Activated CD4-positive, alpha-beta T cell treated with anti-CD3 and anti-CD28 coated beads, Interleukin-2, amount 50 U/mL, for 1 hour (primary cell): ENCODE measurements at places on chromosomes 4 and X.
A peak's percentile ranks its signal among the peaks of the same experiment; 100 is the strongest.

DNA sequence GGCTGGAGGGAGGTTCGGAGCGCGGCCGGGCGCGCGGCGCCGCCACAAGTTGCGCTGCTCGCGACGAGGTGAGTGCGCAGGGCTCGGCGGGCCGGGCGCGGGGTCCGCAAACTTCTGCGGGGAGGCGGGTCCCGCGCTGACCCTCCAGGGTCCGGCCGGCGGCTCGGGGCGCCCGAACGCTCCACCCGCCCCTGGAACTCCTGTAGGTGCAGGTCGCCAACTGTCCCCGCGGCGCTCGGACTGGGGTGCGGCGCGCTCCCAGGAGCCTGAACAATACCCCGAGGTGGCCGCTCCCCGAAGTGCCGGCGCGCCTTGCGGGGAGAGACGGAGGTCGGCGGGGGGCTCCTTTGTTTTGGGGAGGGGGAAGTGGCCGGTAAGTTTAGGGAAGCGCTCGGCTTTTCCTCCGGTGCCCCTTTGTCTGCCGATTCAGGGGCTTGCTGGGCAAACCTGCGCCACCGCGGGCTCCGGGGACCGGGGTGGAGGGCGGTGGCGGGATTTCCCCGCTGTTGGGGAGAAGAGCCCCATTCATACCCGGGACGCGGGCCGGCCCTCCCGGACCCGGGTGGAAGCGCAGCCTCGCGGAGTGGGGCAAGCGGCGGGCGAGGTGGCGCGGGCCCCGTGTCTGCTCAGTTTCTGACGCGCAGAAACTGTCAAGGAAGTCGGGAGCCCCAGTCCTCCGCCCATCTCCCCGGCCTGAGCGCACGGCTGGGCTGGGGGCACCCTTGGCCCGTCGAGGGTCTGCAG, 694 bp downstream of the TBL1X start:
- DNase-seq = peak; percentile 30

- DNase-seq = no peak
These were observed 170.1 kb upstream of the ATOH1 start for GRCh38 chr4:93658443-93658842.

DNA sequence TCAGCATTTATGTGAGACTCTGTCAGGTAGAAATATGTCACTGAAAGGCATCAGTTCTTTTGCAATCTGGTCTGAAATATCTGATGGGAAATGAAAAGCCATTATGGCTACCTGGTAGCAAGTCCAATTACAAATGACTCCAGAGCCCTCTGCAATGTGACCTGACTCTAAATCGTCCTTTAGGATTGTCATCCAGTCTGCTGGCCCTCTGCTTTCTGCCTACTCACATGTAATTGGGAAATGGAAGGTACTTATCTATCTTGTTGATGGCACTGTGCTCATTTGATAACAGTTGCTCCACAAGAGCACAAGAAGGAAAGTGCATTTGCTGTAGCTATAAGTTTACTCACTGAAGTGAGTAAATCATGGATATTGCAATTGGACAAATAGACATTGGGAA, 799.8 kb downstream of the RAPGEF2 start:
- no peak for DNase-seq

- DNase-seq = no peak
These were observed 127.0 kb upstream of the GATB start for GRCh38 chr4:151887816-151888180.

DNA sequence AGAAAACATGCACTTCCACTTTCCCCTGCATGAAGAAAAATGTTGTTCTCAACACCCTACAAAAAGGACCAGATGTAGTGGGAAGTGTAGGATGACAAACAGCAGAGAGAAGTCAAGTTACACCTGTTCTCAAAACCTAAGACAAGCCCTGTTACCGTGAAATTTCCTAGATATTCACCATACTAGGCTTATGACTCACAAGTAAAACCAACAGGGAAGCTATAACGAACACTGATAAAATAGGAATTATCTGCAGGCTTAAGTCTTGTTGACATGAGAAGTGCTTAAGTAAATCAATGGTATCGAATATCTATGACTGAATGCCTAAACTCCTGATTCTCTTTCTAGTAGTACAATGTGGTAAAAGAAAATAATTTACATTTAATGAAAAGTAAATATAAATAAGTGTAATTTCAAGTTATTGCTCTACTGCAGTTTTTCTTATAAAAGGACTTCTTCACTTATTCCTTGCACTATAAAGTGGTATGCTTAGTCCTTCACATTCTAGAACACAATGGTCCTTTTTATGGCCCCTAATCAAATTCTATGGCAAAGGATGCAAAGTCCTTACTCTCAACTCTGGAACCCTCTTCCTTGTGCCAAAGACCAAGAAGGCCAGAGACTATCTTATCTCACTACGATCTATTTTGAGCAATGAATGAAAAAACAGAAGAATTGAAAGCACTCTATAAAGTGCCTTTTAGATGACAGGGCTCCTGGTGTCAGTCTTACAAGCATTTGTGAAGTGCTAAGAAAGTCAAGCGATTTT, 19.6 kb downstream of the AP1S2 start:
- no peak for DNase-seq

DNA sequence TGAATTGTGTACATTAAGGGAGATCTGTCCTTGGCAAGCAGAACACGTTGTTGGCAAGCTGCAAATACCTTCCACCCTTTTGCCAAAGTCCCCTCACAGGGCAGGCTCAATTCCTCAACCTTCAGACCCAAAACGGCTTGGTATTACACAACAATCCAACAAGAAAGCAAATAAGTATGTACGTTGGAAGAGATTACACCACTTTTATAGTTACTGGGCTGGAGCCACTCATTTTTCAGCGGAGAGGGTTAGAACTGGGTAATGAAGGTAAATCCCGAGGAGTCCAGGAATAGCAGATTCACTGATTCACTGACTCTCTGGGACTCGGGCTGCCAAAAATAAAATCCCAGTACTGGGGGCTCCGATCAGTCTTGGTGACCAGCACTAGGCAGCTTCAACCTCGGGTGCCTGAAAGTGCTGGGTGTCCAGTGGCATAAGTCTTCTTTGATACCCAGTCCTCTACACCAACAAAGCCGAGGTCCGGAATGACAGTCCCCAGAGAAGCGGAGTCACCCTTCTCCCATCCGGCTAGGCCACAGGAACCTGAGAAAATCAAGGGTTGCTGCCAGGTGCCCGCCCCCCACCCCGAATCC, 587 bp downstream of the TIMM8A start:
- DNase-seq = no peak

- no peak for DNase-seq
These were observed 8.3 kb upstream of the CCNI start for GRCh38 chr4:77084019-77084639.

GRCh38 chr4:38092701-38093100, 132.5 kb downstream of the PTTG2 start:
- DNase-seq = no peak

GRCh38 chrX:23013366-23013765, 13.6 kb downstream of the DDX53 start:
- DNase-seq = no peak

DNA sequence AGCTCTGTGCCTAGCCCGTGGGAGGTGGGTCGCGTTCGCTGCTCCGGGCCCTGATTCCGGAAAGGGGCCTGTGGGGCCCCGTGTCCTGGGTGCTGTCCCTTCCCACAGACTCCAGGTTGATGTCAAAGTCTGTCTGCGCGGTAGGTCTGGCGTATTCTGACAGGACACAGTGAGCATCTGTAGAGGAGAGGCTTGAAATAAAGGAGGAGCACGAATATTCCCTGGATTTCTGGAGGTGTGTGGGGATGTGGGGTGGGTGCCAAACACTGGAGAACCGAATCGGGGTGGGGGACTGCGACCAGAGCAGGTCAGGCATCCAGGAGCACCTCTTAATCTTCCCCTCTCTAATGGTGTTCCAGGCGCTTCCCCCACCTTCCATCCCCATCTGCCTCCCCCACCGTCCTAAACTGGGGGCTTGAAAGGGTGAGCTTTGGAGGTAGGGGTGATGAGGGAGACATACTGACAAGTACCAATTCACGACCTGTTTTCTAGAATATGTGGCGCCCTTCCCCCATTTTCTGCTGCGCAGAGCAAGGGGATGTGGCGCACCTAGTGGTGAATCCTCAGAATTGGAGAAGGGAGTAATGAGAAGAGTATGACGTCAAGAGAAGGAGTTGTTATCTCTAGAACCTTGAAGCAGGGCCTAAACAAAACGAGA, 877 bp downstream of the GPRASP1 start:
- DNase-seq = peak; percentile 54

DNA sequence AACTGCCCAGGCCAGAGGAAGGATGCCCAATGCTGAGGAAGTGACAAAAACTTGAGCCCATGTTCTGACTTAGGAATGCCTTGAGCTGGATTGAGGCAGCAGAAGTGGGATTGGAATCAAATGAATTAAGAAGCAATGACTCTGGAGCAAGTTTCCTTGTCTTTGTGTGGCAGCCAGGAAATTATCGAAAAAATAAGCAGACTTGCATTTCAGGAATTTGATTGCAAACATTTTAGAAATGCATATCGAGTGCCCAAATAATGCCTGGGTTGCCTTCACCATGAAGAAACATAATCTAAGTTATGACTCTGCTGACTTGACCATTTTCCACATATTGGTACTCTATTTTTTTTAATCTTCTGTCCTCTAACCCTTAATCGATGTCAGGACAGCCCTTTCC, 9.5 kb downstream of the CYTL1 start:
- DNase-seq = no peak

DNA sequence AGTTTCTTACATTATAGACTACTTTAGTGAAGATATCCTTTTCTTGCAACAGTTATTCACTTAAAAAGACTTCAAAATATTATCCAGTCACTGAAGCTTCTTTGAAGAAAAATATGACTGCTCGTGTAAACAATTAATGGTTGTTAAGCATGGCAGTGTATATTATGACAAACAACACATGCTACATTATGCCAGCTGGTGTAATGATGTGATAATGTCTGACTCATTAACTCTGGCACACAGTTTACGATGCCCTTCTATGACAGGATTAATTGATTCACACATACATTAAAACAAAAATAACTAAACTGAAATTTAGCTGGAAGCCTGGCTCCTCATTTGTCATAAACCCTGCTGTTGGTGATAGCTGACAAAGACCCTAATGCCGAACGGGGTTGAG, 22.4 kb downstream of the GK2 start:
- no peak for DNase-seq

DNA sequence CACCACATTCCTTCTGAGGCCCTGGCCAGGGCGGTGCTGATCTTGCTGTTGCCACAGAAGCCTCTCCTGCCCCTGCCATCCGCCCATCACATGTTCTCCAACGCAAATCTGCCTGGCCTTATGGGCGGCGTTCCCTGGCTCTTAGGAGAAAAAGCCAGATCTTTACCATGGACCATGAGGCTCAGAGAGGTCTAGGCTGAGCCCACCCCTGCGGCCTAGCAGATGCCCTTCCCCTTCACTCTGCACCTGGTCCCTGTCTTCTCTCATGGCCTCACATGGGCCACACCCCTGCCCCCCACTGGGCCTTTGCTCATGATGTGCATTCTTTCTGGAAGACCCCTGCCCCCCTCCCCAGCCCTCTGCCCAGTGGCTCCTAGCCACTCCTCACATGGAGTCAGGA, 78.5 kb downstream of the CRMP1 start:
- DNase-seq = no peak

GRCh38 chr4:139684351-139684750, 18.7 kb downstream of the MGST2 start:
- no peak for DNase-seq

DNA sequence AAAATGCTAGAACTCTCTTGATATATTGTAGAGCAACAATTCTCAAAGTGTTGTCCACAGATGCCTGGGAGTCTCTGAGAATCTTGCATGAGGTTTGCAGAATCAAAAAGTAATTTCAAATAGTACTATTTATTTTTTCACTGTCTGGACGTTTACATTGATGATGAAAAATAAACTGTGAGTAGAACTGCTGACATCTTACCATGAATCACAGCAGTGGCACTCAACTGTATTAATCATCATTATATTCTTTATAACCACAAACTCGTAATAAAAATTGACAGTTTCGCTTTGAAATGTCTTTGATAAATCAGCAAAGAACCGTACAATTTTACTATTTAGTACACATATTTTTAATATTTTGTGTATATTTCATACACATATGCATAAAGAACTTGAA, 94.5 kb downstream of the NAF1 start:
- no peak for DNase-seq

DNA sequence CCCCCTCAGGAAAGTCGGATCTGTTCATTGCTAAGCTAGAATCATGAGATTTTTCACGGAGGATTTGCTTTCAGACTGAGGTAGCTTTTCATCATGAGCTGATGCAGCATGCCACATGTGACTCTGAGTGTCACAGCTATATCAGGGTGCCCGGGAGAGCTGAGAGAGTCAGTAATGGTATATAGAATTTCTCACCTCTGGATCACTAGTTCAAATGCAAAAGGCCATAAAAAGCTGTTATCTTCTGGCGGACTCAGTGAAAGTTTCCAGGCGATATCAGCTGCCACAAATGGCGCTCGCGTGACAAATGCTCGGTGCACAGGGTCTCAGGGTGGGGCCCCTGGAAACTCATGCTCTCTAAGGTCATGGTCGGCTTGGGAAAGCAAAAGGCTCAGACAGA, 150.1 kb downstream of the DHX15 start:
- no peak for DNase-seq

- no peak for DNase-seq
These were observed 653.2 kb upstream of the GALNT7 start for GRCh38 chr4:172515266-172515879.

DNA sequence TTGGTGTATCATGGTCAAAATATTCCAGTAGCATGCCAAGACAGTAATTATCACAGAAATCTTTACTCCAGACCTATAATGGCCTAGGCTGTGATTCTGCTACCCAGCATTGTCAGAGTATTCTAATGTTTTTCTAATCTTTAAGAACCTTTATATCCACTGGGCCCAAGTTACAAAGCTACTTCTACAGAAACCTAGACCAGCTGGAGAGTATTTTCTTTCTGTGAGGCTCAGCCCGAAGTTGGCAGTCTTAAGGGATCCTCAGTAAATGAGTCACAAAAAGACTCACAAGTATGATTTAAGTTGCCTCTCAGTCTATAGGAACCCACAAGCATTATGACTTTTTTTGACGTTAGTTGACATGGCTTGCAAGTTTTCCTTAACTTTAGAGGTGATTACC, 638.5 kb upstream of the FAM241A start:
- no peak for DNase-seq

- DNase-seq = no peak
These were observed 62.6 kb upstream of the KLF3 start for GRCh38 chr4:38601244-38601915.

- DNase-seq = no peak
These were observed 1910.0 kb upstream of the TENM3 start for GRCh38 chr4:180333162-180333561.

DNA sequence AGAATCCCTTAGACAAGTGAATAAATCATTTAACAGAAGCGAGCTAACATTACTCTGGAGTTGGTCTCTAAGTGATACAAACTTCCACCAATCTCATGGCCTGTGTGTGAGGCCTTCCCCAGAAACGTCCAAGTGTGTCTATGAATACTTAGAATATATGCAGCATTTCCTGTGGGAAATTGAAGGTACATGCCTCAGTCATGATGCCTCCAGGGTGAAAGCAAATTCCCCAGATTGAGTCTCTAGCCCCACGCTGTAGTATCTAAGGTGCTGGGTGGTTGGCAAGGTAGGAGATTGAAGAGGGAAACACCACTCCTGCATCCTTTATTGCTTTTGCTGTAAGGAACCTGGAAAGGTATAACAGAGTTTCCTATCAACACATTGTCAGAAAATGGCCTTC, 113.8 kb downstream of the IL13RA2 start:
- no peak for DNase-seq

GRCh38 chr4:122695226-122695625, 37.3 kb upstream of the BBS12 start:
- no peak for DNase-seq
